ENCODE measurements at places on chromosomes 7 and 10.
A peak's percentile ranks its signal among the peaks of the same experiment; 100 is the strongest.

GRCh38 chr10:62264702-62265436 is 3.8 kb downstream of the RTKN2 start:
- DNase-seq, result no peak

DNA sequence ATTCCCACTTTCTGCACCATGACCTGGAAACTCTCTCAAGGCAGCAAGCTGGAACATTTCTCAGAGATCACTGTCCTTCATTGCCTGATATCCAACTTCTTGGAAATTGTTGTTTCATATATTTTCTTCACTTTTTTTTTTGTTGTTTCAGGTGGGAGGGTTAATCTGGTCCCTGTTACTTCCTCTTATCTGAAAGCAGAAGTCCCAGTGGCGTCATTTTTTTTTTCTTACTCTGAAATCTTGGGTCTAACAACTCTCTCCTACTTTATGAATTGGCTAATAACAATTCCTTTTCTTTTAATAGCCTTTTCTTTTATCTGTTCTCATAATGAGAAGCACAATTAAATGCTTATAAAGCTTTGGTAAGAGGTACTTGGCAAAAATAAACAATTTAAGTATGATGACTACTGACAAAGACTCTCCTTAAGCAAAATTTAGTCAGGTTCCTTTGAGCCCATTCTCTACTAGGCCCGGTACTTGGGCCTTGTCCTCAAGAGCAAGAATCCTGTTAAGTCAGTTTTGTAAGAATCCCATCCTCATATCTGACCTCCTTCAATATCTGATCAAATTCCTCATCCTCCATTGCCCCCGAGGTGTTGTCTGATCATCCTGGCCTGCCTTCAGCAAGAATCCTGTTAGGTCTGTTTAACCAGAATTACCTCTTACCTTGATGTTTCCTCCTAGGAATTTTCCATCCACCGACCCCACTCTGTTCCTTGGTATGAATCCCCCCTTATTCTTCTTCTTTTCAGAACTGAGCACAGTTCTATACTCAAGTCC is 11.5 kb upstream of the CC2D2B start:
- no peak for DNase-seq

GRCh38 chr7:99949645-99950228 is 20.3 kb upstream of the GJC3 start:
- DNase-seq, result no peak

DNA sequence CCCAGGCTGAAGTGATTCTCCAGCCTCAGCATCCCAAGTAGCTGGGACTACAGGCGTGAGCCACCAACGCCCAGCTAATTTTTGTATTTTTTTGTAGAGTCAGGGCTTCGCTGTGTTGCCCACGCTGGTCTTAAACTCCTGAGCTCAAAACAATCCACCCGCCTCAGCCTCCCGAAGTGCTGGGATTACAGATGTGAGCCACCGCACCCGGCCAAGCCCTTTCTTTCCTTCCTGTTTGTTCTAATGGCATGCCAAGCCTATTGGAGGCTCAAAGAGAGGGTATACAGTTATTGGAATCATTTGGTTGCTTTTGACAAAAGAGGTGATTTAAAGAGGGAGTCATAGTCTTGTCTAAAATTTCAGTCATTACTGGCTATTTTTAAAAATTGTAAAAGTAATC is 46.0 kb upstream of the TRIM8 start:
- no peak for DNase-seq

DNA sequence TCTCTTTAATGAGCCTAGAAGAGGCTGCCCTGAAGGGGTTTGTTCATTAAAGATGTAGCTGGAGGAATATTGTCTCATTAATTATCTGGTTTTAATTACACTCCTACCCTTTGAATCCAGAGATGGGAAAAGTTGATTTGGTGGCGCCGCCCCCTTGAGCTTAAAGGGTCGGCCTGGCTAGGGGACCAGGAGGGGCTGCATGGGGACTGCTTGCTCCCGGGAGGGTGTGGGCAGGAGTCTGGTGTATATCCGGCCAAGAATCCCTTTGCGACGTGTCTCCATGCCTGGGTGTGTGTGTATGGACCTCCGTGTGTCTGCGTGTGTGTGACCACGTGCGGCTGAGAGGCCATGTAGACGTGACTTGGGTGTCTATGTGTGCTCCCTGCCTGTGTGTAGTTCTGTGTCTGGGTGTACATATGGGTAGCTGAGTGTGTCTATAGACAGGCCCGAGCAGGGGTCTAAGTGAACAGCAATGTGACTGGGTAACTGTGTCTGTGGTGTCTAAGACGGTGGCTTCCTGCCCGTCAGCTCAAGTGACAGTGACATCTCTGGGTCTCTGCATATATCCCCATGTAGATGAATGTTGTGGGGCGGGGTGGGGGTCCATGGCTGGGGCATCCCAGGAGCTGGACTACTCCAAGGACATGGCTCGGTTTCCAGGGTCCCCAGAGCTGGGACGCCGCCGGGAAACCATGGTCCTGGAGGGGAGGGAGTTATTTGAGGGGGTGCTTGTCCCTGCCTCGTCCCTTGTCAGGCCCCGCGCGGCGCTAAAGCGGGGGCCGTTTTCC is 10.7 kb downstream of the LBX1 start:
- DNase-seq, result no peak

DNA sequence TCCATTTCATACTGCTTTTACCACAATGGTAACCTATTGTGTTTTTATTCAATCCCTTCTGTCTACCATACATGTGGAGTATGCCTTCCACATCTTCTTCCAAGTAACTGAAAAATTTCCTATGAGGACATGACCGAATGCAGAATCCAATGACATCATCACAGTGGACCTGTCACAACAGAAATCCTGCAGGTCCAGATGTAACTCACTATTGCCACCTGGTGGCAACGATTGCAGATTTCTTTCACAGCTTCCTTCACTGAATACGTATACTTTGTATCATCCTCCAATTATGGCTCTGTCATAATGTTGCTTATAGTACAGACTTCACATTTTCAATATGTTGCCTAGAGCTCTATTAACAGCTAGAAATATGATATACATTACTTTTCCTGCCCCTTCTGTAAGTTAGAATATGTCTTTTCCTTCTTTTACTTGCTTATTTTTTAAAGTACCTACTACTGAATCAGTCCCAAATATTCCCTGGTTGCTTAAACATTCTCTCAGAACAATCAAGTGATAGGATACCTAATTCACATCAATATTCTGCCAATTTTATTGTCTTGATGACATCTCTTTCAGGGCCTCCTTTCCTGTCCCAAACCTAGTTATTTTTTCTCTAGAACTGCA is 45.4 kb downstream of the SLC13A1 start:
- DNase-seq, result peak; percentile 42

DNA sequence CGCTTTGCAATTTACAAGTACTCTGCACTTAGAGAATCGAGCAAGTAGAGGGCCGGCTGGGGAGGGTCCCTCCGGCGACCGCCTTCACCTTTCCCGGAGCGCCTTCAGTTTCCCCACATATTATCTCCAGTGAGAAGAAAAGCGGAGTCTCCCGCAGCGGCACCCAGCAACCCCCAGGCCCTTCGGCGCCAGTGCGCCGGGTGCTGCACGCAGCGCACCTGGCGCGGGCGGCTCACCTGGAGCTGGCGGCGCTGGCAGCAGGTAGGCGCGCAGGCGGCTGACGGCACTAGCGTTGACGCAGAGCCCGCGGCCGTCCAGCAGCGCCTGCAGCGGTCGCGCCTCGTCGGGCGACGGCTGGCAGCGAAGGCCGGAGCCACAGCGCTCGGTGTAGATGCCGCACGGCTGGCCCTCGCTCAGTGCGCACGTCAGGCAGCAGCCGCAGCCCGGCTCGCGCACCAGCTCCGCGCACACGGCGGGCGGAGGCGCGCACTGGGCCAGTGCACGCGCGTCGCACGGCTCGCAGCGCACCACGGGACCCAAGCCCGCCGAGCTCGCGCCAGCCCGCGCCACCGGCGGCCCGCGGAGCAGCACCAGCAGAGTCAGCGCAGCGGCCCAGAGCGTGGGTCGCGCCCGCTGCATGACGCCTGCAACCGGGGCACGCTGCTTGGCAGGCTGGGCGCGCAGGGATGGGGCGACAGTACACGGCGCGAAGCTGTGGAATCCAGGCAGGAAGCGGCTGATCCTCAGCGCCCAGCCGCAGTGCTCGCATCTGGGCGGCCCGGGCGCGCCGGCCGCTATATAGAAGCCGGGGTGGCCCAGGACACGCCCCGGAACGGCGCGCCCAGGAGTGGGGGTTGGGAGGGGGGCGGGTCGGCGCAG is at the start of gene IGFBP3:
TSS of gene IGFBP3 (minus strand) at position 771 of the 879 bp plus-strand sequence. CDS start at position 639, 132 bp downstream.
- DNase-seq, result no peak

- no peak for DNase-seq
These were observed 65.9 kb downstream of the AMPH start for GRCh38 chr7:38565289-38565688.

DNA sequence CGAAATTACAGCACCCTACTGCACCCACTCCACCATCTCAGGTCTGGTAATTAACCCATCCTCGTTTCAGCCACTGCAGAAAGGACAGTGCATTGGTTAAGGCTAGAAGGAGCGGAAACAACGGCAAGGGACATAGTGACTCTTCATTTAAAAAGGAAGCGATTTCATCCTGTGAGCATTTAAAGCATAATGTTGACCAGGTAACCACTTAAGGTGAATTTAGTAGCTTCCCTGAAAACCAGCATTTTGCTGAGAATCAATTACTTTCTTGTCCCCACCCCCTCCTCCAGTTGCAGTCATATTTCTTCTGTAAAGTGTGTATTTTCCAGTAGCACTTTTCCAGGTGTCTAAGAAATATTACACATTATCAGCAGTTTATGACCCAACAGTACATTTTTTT is 821 bp upstream of the JAZF1 start:
- no peak for DNase-seq

DNA sequence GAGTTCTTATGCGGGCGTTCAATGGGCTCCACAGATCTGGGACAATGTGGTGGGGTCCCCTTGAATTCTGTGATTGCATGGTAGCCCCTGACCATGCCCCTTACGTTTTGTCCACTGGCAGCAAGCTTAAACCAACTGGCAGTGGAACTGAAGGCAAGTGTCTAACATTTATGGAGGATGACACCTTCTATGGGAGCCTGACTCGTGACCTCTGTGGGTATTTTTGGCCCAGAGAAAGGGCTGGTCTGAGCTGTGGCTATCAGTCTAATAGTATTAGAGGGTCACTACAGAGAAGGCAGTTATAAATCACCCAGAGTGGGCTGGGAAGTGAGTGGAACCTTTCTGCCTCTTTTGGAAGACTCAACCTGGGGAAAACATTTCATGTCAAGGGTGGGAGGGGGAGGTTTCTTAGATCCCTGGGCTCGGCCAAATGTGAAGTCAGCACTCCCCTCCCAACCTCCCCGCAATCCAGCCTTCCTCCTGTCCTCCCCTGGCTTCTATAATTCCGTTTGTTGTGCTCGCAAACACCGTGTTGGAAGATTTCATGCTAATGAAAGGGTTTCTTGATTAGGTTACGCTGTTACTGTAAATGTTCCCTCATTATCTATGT is 322.7 kb downstream of the RPS24 start:
- DNase-seq, result no peak

- DNase-seq, result no peak
These were observed 970.0 kb upstream of the POT1 start for GRCh38 chr7:125899577-125899976.

DNA sequence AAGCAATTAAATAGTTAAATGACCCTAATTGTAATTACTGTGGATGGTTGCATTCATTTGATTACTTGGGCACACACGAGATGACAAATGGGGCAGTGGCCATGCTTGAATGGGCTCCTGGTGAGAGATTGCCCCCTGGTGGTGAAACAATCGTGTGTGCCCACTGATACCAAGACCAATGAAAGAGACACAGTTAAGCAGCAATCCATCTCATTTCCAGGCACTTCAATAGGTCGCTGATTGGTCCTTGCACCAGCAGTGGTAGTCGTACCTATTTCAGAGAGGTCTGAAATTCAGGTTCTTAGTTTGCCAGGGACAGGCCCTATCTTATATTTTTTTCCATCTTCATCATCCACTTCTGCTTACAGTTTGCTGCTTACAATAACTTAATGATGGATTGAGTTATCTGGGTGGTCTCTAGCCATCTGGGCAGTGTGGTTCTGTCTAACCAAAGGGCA is 8.3 kb downstream of the PCBD1 start:
- DNase-seq, result peak; percentile 53

GRCh38 chr7:36208426-36208825 is 55.4 kb downstream of the EEPD1 start:
- DNase-seq, result no peak

GRCh38 chr7:5500777-5501350 is 77.2 kb upstream of the TNRC18 start:
- DNase-seq, result no peak

DNA sequence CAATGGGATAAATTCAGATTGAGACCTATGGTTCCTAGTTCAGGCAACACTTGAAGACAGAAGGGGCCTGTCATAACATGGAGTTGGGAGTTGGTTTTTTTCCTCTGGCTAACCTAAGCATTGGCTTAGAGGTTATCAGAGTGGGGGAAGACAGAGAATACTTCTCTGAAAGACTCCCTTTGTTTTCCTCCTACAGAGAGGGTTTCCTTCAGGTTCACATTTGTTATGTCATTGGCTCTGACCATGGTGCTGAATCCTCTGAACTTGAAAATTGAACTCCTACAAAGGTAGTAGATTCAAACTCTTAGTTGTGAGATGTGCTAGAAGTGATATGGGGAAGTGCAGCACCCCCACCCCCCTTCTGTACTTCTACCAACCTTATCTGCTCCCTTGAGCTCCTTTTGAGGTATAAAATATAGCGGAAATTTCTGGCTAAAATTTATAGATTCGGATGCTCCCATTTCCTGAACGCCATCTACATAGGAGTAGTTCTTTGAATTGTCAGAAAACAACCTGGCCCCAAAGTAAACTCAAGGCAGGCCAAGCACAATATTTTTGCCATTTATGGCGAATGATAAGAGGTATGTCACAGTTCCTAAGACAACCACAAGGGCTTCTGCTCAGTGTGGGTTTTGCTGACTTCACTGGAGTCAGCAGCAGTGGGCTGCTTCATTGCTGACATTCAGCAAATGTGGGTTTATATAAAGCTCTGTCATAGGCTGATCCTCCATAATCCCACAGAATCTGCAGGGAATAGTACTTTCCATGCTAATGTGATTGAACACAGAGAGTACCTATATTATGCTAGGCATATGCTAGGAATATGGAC is 131.6 kb upstream of the KLF14 start:
- no peak for DNase-seq

- DNase-seq, result no peak
These were observed 48.0 kb downstream of the MDH2 start for GRCh38 chr7:76095908-76096307.

DNA sequence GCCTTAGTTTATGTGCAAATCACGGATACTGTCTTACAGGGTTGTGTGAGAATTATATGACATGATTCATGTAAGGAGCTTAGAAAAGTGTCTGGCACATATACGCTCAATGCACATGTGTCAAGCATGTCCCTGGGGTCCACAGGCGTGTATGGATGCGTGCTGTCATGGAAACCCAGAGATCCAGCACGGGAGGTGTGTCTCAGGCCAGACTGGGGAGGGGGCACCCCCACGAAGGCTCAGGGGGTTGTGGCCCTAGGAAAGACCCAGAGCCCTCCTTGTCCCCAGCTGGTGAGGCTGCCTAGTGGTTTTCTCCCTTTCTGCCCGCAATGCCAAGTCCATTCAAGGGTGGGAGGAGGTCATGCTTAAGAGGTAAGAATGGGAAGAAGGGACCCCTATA is 9.1 kb downstream of the BTBD16 start:
- DNase-seq, result no peak

Data from thoracic aorta (tissue), 2 donors.